ENCODE measurements at places on chromosomes 1 and 21.

DNA sequence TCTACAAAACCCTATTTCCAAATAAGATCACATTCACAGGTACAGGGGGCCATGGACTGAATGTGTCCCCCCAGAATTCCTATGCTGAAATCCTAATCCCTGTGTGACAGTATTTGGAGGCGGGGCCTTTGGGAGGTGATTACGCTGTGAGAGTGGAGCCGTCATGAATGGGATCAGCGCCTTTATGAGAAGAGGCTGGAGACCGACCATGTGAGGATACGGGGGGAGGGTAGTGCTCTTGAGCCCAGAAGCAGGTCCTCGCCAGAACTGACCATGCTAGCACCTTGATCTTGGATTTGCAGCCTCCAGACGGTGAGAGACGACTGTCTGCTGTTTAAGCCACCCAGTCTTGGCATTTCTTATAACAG, 23.8 kb upstream of the KIF26B start:
- DNase-seq = peak; percentile 2

DNA sequence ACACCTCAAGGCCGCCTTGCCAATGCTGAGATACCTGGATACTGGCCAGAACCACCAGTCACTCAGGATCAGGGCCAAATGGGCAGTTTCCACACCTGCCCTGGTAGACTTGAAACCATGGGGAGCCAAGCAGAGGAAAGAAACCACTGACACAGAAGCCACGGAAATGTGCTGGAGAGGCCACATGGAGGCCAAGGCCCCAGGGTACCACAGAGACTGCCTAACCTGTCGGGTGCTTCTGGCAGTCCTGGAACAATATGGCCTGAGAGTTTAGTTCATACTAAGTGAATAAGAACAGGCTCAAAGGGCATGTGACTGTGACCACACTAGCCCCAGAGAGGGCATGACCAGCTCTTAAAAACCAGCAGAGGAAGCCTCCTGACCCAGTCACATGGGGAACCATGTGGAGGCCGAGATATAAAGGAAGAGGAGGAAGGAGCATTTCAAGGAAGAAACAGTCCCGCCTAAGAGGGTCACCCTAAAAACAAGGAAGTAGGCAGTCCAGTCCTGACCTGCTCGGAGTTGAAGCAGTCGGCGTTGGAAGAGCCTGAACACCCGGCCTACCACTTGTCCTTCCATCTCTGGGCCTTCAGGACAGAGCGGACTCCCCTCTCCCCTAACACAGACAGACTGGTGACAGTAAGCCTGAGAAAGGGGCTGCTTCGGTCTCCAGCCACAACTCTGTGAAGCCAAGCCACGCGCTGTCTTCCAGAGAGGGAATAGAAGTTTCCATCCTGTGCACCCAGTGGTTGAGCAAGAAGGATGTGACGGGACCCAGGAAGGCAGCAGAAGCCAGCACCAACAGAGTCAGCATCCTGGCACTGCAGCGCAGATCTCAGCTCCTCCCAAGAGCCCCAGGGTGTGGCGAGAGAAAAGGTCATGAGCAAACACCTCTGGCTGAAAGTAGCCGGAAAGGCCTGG, at the start of gene DENND2D:
Gene DENND2D, minus strand, starts transcription at position 766 of the 921 bp plus-strand sequence. Its CDS starts 187 bp downstream, at position 579.
- DNase-seq = no peak

- no peak for DNase-seq
These were observed 192.4 kb upstream of the SGIP1 start for GRCh38 chr1:66341446-66342089.

DNA sequence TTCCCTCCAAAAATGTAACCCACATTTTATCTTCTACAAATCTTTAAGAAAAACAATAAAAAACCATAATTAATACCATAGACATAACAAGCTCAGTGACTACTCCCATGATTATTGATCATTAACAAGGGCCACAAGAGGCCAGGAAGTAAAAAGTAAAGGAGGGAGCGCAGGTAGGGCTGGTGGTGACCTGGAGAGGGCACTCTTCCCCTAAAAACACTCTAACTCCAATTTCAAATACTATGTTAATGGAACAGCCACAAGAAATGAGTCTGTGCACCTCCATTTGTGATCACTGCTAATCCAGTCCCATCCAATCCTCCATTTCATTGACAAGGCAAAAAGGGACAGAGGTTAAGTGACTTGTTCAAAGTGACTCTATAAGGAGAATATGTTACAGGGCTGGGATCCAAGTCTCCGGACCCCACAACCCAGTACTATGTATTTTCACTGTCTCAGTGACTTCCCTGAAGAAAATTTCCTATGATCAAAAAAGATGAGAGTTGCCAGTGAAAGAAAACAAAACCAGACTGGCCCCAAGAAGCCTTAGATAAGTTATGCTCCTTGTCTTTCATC, 41.2 kb upstream of the CFAP298 start:
- DNase-seq = no peak

DNA sequence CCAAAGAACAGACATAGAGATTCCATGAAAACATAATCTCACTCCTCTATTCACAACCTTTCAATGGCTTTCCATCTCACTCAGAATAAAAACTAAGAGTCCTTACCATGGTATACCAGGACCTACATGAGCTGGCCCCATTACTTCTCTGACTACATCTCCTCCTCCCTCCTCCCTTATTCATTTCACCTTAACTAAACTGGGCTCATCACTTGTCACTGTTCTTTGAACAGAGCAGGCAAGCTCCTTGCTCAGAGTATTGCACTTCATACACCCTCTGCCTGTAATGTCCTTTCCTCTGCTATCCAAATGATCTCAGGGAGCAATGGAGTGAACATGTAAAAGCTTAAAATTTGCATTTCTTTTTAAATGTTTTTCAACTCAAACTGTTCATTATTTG, 142.0 kb downstream of the MRPL39 start:
- no peak for DNase-seq

- DNase-seq = no peak
These were observed 4.3 kb upstream of the UBE2U start for GRCh38 chr1:64199154-64199553.

- no peak for DNase-seq
These were observed 47.5 kb upstream of the EEIG2 start for GRCh38 chr1:108512239-108513043.

- DNase-seq = no peak
These were observed 83.5 kb upstream of the SLC2A1 start for GRCh38 chr1:43042127-43042526.

DNA sequence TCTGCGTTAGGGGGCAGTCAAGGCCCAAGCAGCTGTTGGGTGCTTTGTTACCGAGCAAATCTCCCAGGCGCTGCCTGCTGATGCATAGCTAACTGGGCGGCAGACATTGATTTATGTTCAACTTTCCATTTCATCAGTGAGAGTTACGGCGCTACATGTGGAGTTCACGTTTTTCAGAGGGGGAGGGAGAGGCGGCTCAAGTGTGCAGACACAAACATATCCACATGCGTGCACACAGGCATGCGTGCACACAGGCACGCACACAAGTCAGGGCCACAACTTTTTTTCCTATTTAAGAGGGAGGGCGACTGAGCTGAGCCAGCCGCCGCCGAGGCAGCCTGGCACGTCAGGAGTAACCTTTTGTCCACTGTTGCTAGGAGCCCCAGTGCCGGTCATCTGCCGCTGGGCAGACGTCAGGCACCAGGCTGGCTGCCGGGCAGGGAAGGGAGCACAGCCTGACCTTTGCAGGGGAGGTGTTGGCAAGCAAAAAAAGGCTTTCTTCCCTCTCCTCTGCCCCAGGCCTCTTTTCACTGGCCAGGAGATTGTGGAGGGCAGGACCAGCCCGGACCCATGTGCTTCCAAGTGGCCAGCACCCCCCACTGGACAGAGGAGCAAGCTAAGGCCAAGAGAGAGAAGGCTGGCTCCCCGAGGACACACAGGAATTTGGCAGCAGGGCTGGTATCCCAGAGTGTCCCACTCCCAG, 73.3 kb downstream of the MRPL37 start:
- no peak for DNase-seq

- peak; percentile 35 for DNase-seq
These were observed 237.3 kb downstream of the FOXD2 start for GRCh38 chr1:47675047-47675675.

DNA sequence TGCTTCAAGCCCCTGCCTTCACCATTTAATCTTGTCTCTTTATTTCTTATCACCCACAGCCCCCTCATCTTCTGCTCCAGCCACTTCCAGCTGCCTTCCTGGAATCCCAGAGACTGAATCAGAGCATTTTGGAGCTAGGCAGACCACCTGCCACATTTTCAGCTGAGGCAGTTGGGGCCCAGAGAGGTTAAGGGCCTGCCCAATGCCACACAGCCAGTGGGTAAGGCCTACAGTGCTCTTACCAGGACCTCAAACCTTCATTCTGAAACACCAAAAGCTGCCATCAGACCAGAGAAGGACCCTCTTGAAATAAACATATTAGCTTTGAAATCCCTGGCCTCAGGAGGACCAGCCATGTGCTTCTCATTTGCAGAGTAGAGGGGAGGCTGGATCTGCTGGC, 17.6 kb upstream of the SLC6A17 start:
- no peak for DNase-seq

DNA sequence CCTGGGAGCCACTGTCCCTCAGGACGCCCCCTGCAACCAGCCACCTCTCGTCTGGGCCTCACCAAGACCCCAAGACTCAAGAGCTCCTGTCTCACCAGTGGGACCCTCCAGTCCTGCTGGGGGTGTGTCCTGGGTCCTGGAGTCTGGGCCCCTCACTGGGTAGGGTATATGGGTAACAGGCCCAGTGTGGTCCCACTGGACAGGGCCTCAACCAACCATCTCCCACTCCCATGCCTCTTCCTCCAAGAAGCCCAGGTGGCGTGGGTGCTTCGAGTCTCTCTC, 725 bp upstream of the VWA1 start:
- DNase-seq = no peak

- no peak for DNase-seq
These were observed 127.3 kb downstream of the SIK1 start for GRCh38 chr21:43299441-43300277.

GRCh38 chr1:208231881-208232661, 12.1 kb downstream of the PLXNA2 start:
- DNase-seq = no peak

GRCh38 chr1:11645670-11646265, 8.5 kb downstream of the FBXO2 start:
- no peak for DNase-seq

DNA sequence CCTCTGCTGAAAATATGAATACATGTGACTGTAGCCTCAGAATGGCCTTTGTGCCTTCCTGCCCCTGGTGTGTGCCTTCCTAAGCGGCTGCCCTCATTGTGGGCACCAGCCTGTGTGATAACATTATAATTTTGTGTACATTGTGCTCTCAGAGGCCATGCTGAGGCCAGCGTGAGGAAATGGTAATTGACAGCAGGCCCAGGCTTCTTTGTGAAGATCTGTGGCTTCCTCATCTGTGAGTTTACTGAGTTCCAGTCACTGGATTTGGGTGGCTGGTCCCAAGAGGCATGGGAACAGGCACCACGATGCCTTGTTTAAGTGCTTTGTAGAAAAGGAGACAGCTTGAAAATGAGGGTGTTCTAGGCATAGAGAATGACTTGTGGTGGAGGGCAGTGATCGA, 389.3 kb downstream of the OMA1 start:
- no peak for DNase-seq

DNA sequence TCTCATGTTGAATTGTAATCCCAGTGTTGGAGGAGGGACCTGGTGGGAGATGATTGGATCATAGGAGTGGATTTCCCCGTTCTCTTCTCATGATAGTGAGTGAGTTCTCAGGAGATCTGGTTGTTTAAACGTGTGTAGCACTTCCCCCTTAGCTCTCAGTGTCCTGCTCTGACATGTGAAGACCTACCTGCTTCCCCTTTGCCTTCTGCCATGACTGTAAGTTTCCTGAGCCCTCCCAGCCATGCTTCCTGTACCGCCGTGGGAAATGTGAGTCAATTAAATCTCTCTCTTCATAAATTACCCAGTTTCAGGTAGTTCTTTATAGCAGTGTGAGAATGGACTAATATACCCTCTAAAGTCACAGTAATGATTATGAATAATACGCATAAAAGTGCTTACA, 248.4 kb upstream of the LRRC7 start:
- DNase-seq = no peak

GRCh38 chr21:26756491-26757159, 88.6 kb downstream of the ADAMTS1 start:
- DNase-seq = no peak

DNA sequence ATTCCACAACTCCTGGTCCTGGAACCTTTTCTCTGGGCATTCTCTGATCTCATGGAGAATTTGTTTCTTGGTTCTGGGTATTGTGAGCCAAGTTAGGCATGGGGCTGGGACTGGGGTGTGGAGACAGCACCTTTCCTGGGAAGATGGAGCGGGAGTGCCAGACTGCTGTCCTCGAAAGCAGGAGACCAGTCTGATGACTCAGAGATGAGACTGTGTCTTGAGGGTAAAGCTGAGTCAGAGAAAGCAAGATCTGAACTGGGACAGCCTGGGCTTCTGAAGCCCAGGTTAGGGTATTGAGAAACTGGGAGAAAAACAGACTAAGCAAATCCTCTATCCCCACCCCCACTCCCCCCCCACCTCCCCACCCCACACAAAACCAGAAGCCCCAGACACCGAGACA, 2.2 kb upstream of the KANK4 start:
- DNase-seq = no peak
